ENCODE measurements at places on chromosomes 11 and 22.

- no peak for DNase-seq
Observed at GRCh38 chr11:123362941-123363340, 67.1 kb upstream of the GRAMD1B start.

DNA sequence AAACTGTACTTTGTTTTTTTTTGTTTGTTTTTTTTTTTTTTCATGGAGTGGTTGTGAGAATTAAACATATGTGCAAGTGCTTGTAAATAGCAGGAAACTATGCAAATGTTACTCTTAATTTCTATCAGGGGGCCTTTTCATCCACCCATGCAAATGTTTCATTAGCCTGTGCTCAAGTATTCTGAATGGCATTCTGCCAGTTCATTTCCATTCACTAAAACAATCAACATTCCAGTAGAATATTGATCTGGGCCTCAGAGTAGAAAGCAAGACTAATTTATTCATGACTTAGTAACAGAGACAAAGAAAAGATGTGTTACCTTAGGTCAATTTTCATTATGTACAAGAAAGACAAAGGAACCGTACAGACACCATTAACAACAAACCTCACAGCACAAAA lies 971.4 kb downstream of the DLG2 start:
- no peak for DNase-seq

GRCh38 chr11:87007963-87008362 lies 29.8 kb upstream of the TMEM135 start:
- DNase-seq = no peak

DNA sequence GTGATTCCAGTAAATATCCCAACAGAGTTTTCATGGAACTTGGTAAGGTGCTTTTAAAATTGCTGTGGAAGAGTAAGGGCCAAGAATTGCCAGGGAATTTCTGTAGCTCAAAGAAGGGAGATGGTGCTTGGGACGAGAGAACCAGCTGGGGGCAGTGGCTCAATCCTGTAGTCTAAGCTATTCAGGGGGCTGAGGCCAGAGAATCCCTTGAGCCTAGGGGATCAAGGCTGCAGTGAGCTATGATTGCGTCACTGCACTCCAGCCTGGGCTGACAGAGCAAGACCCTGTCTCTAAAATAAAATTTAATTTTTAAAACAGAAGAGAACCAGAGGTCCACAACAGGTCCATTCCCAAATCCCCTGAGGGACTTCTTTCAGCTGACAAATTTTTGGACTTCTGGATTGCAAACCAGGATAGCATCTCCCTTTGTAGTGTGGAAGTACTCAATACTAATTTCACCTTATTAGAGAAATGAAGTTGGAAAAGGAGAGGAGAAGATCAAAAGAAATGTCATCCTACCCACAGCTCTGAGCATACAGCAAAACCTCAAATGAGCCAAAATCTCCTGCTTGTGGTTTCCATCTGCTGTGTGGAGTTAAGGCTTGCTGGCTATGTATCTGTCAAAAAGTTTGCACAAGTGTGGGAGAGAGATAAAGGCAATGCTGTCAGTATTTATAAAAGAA lies 59.2 kb upstream of the CLPB start:
- DNase-seq = no peak

GRCh38 chr11:110891411-110891810 lies 179.2 kb upstream of the ARHGAP20 start:
- DNase-seq = no peak

- no peak for DNase-seq
Observed at GRCh38 chr22:46641811-46642266, 21.7 kb downstream of the GRAMD4 start.

DNA sequence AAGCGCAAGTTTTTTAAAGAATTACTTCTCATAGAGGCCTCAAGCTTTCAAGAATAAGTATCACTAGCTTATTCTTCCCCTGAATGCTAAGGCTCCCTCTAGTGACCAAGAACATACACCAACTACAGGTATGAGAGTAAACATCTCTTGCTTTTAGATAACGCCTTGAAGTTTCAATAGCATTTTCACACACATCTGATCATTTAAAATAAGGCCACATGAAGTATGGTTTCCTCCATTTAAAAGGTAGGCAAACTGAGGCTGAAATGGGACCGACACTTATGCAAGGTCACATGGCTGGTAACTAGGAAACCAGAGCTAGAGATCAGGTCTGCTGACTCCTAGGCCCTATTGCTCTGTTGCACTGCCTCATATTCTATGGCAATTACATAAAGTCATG lies 66.5 kb downstream of the CCDC34 start:
- DNase-seq = no peak

DNA sequence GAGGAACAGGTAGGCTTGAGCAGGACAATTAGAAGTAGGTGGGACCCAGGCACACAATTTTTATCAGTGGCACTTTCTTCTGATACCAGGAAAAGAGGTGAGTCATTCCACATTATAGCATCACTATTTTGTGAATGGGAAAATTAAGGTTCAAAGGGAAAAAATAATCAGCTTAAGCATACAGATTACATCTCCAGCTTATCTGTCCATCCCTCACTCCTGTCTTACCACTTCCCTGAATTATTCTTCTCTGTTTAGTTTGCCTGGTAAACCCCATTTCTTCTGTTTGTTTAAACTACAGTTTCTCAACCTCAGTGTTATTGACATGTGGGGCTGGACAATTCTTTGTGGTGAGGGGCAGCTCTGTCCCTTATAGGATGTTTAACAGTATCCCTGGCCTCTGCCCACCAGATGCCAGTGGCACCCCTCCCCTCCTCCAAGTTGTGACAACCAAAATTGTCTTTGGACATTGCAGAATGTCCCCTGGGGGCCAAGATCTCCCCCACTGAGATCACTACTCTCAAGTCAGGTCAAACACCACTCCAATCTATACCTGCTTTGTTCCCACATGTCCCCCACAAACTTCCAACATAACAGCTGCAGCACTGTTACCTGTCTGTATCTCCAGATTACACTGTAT lies 8.5 kb upstream of the XBP1 start:
- no peak for DNase-seq

- no peak for DNase-seq
Observed at GRCh38 chr11:1484695-1485503, 1.7 kb downstream of the MOB2 start.
